CD4-positive, alpha-beta T cell treated with Interleukin-10 for 1 hour (primary cell): ENCODE measurements at places on chromosomes 13 and 19.

GRCh38 chr19:10988921-10989320, 28.1 kb downstream of the SMARCA4 start:
- no peak for DNase-seq

DNA sequence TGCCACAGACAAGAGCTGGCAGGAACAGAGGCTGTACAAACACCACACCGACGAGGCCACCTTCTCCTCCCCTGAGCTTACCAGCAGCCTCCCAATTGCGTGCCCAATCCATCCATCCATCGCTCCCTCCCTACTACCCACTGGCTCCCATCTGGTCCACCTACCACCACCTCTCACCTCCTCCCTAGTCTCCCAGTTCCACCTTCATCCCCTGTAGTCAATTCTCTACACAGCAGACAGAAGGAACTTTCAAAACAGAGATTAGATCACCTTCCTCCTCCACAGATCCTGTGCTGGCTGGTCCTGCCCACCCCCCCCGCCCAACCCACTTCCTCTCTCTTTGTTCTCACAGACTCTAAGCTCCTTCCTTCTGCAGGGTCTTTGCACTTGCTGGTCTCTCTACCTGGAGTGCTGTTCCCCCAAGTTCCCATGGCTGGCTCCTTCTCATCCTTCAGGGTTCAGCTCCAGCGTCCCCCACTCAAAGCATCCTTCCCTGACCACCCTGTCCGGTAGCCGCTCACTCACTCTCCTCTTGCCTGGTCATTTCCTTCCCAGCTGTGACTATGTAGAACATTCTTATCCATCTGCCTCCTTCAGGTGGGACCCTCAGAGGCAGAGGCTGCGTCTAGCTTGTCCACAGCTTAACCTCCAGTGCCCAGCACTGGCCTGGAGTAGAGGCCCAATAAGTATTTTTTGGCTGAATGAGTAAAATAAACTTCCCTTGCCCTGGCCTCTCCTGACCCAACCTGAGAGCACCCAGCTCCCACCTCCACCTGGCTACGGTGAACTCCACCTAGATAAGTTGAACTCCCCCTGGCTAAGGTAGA, 23.0 kb downstream of the PIN1 start:
- peak; percentile 52 for DNase-seq

DNA sequence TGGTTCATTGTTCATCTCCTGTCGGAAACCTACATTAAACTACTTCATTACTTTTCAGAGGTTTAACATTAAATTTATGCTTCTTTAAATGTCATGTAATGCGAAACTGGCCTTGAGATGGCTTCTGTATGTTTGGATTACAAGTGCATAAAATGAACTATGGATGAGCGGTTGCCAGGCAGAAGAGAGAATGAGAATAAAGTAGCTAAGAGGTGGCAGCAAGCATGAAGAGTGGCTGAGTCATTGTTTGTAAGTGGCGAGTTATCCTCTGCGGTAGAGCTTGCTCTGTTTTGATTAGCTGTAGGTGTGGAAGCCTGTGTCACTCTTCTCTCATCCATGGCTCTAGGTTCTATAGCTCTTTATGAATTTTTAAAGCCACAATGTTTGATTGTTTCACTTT, 1139.6 kb upstream of the PCDH9 start:
- DNase-seq, result no peak

DNA sequence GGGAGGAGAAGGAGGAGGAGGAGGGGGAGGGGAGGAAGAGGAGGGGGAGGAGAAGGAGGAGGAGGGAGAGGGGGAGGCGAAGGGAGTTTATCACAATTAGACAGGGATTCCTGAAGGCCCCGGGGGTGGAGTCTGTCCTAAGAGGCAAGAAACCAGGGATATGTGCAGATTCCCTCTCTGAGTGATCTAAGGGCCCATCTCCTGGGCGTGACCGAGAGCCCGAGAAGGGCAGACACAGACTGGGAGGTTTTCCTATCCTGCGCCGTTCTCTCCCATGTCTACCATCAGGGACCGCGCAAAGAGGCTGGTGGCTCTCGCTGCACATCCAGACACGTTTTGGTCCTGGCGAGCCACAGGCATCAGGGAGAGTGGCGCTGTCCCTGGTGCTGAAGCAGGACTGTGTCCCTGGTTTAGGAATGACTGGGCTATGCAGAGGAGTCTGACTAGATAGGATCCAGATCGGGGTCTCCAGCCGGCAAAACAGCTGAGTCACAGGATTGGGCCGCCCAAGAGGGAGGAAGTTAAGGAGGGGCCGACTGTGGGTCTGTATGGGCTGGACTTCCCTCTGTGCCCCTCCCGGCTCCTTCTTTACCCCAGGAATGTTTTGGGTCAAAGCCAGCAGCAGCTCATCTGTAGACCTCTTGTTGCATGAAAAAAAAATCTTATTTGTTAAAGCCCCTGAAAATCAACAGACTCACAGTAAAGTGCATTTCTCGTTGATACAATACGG, 17.9 kb upstream of the ZNF175 start:
- DNase-seq, result no peak

- DNase-seq, result no peak
Measured at GRCh38 chr19:54905421-54905802, 536 bp upstream of the NCR1 start.

DNA sequence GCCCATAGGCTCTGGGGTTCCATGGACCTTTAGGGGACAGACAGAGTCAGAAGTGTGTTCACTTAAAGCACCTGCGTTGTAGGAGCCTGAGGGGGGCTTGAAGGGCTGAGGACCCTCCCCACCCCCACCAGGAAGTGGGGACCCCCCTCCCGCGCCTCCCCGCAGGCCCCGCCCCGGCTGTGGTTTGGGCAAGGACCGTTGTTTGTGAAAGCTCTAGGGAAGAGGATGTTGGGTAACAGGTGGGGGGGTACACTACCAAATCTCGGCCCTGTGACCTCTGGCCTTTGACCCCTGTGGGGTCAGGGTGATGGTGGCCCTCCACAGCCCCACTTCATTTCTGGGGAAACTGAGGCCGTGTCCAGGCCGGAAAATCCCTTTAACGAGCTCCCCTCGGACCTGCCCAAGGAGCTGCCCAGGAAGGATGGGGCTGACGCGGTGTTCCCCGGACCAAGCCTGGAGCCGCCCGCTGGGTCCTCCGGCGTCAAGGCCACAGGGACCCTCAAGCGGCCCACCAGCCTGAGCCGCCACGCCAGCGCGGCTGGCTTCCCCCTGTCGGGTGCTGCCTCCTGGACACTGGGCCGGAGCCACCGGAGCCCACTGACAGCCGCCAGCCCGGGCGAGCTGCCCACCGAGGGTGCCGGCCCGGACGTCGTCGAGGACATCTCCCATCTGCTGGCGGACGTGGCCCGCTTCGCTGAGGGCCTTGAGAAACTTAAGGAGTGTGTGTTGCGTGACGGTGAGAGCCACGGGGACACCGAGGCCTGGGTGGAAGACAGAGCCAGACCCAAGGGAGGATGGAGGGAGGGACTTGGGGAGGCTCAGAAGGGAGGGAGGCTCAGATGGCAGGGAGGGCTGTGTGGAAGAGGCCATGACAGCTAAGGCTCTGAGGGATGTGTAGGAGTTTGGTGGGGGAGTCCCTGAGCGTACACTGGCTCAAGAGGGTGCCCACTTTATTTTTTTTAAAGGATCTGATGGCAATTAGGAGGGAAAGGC, 1.3 kb downstream of the ARHGAP45 start:
- DNase-seq, result peak; percentile 83

GRCh38 chr13:50846861-50847475, 3.5 kb upstream of the DLEU7 start:
- no peak for DNase-seq

DNA sequence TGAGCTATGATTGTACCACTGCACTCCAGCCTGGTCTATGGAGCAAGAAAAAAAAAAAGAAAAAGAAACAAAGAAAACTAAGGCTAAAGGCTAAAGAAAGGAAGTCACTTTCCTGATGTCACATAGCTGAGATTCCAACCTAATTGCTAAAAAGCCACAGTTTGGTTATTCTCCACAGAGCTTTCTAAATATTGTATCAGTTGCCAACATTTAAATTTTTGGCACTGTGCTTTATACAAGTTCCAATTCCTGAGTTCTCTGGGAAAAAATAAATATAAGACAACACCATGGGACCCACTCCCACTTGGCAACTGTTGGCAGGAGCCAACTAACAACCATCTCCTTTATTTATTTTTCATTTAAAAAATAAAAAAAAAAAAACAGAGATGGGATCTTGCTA, 11.2 kb upstream of the LYPD3 start:
- no peak for DNase-seq

DNA sequence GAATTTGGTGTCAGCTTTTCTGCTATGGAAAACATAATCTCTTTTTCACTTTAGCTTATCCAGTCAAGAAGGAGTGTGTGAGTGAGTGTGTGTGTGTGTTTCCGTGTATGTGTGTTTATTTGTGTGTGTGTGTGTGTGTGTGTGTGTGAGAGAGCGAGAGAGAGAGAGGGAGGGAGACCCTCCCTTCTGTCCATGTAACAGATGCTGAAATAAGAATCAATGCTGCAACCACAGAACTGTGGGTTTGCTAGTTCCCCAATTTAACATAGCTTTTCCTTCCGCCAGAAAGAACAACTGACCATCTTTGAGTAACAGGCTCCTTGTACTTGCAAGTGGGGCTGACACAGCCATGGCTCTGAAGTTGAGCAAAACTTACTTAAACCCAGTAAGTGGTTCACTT, 5.2 kb downstream of the LCP1 start:
- DNase-seq, result peak; percentile 58

DNA sequence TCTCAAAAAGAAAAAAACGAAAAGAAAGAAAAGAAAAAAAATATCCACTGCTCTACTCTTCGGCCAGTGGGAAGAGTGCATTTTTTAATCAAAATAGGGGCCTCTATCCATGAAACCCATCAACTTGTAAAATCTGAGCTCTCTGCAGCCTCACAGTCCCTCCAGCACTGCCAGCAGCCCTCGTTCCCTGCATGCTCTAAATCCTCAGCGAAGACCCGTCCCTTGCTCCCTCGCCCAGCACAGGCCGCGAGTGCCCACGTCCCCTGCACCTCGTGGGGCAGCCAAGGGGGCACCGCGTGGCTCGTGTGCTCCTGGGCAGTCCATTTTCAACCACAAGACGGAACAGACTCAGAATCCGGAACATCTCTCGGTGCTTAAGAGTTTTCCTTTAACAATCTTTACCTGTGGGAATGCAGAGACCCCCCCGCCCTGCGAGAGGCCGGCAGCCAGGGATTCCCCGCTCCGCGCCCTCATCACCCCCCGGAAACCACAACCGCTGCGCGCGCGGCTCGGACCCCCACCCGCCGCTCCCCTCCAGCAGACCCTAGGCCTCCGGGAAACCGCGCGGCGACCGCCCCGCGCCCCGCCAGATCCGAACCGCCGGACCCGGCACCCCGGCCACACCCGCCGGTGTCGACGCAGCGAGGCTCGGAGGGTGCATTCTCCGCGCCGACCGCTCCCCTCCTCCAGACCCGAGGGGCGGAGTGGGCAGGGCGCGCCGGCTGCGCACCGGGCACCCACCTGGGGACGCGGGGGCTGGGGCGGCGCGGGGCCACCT, 638 bp downstream of the ANKRD27 start:
- no peak for DNase-seq

GRCh38 chr13:80338781-80339562, 2.0 kb downstream of the SPRY2 start:
- DNase-seq, result no peak

- no peak for DNase-seq
Measured at GRCh38 chr19:2027361-2027760, 11.8 kb upstream of the BTBD2 start.

GRCh38 chr19:15892012-15892411, 5.9 kb downstream of the CYP4F2 start:
- DNase-seq, result no peak

GRCh38 chr13:46640843-46641242, 87.9 kb downstream of the LRCH1 start:
- no peak for DNase-seq

- no peak for DNase-seq
Measured at GRCh38 chr19:2374808-2375207, 14.7 kb downstream of the TMPRSS9 start.

DNA sequence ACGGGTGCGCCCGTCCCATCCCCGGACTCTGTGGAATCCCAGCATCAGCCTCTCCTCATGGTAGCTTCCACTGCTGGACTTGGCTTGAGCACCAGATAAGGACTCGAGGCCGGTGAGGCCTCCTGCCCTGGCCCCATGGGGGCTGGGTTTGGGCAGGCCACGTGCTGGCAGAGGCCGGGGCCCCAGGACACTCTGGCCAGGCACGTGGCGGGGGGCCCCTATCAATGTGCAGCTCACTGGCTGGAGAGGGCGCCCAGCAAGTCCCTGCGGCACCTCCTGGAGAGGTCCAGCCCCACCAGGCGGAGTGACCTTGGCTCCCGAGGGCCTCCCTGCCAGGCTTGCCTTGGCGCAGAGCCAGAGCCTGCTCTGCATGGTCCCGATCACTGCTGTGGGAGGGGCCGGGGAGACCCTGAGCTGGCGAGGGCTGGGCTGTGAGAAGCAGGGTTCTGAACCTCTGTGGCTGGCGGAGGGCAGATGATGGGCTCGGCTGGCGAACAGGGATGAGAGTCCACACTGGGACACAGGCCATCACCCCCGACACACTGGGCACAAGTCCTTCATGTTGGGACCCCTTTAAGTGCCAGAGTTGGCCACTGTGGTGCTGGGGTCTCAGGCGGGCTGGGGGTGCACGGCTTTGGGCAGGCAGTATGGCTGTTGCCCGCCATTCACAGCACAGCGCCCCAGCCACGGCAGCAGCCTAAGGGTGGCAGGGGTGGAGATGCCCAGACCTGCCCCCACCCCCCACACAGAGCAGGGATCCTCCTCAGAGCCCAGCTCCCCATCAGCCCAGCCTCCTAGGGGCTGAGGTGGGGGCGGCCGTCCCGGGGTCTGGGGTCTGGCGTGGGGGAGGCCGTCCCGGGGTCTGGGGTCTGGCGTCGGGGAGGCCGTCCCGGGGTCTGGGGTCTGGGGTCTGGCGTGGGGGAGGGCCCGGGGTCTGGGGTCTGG, 19.1 kb downstream of the CEBPG start:
- no peak for DNase-seq

DNA sequence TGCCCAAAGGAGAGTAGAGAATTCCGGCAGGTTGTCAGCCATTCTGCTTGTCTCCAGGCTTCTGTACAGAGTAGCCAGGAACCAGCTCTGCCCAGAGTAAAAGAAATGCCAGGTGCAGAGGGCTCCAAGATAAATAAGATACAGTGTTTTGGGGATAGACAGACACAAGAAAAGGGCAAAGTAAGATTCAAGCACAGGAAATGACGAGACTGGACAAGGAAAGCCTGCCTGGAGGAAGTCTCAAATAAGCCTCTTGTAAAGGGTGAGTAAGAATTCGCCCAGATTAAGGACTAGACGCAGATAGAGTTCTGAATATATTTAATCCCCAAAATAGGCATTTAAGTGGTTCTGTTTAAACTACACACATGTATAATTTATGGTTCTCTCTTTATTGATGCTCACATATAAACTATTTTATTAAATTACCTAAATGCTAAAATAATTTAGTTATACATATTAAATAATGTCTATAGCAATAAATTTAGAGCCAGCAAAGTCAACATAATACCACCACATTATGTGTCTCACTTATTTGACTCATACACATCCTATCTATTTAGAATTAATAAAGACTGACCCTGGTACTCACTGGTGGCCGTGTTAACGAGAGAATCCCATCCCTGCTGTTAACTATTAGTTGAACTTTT, 98.4 kb upstream of the RAP2A start:
- DNase-seq, result no peak

- DNase-seq, result no peak
Measured at GRCh38 chr13:50033725-50034124, 18.5 kb downstream of the KCNRG start.
